ENCODE measurements at places on chromosomes 11 and 22.

DNA sequence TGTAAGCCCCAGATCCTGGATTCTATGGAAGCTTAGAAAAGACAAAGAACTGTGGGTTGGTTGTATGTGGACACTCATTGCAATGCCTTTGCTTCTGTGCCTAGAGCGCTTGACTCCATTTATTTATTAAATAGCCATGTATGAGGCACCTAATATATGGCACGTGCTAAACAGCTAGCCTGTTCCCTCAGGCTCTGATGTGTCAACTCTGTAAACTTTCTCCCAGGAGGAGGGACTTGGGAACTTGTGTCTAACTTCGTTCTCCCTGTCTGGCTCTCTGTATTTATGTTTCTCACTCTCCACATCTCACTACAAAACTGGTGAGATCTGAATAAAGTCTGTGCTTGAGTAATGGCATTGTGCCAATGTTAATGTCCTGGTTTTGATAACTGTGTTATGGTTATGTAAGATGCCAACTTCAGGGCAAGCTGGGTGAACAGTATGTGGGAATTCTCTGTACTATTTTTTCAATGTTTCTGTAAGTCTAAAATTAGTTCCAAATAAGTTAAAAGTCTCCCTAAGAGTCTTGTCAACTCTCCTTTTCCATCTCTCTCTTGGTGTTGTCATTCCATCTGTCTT is 34.1 kb upstream of the ZBTB16 start:
- DNase-seq = no peak

GRCh38 chr22:27195494-27195893 is 538.1 kb downstream of the MIAT start:
- DNase-seq = no peak

GRCh38 chr22:23682077-23682476 is 8.7 kb upstream of the RGL4 start:
- DNase-seq = no peak

- DNase-seq = no peak
These were observed 78.6 kb upstream of the APOA1 start for GRCh38 chr11:116916052-116916451.

DNA sequence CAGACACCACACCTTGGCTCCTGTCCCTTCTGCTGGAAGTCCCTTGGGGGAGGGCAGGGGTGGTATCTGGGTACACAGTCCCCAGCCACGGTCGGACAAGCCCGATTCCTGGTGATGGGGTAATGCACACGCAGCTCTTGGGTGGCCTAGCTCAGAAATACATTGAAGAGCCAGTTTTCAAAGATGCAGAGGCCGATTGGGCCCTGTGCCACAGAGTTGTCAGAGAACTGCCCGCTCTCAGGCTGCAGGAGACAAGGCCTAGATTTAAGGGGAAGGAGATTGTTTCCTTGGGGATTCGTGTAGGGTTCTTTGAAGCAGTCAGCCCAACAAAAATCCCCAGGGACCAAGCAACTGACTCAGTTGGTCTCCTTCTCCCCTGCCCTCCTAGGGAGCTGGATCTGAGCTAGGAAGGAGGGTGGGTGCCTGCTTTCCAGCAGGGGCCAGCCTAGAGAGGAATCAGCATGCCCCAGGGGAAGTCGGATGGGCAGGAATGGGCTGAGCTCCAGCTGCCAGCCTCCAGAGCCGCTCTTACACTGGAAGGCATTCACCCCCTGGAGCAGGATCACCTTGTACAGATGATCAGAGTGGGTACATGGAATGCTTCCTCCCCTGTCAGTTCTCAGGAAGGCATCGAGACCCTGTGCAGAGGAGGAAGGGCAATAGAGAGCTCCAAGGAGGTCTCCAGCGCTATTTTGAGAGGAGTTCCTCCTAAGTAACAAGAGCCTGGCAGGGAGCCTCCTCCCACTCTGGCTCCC is 3.3 kb upstream of the SCN4B start:
- DNase-seq = no peak

DNA sequence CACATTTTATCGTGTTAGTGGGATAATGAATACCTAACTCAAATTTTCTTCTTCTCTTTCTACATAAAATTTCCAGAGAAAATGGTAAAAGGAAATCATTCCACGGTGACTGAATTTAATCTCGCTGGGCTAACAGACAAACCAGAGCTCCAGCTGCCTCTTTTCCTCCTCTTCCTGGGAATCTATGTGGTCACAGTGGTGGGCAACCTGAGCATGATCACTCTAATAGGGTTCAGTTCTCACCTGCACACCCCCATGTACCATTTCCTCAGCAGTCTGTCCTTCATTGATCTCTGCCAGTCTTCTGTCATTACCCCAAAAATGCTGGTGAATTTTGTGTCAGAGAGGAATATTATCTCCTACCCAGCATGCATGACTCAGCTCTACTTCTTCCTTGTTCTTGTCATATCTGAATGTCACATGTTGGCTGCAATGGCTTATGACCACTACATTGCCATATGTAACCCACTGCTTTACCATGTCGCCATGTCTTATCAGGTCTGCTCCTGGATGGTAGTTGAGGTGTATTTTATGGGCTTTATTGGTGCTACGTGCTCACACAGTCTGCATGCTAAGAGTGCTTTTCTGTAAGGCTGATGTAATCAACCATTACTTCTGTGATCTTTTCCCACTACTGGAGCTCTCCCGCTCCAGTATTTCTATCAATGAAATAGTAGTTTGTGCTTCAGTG is 24.1 kb downstream of the OR10D3 start:
- DNase-seq = no peak

DNA sequence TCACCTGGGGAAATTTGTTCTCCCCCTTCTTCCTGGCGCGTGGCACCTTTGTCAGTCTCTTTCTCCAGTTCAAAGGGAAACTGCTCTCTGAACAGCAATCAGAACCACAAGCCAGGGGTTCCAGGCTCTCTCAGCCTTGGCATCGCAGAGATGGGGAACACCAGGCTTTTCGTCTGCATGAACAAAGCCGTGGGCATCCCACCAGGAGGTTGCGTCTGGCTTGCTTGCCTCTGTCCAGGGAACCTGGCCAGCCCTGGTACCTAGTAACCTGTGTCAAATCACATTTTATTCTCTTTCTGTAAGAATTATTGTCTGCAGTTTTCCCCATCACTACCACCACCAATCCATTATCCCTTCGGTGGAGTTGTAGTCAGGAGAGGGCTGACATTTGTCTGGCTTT is 107.0 kb downstream of the WNT7B start:
- DNase-seq = no peak

- no peak for DNase-seq
These were observed 242.1 kb upstream of the KIRREL3 start for GRCh38 chr11:127242676-127243075.

All from HS-27A (cell line).